ENCODE measurements at places on chromosomes 1 and 21. TPM values are rescaled to one million over a fixed set of nuclear protein-coding genes. Genes with fewer than 3 reads are reported as not detected.

DNA sequence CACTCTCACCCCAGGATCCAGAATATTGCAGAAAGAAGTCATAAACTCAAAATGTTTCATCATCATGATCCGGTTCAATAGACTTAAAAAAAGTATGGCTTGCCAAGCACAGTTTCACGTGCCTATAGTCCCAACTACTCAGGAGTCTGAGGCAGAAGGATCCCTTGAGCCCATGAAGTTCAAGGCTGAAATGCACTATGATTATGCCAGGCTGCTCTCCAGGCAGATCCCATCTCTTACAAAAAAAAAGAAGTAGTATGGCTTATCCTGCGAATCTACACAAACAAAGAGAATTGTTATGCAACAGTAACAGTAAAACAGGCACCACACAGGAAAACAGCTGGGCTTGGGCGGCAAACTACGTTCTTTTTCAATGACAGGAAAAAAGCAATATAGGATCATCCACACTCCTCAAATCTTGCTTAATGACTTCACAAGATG, 76.2 kb downstream of the EIF4G3 start:
- no peak for DNase-seq

DNA sequence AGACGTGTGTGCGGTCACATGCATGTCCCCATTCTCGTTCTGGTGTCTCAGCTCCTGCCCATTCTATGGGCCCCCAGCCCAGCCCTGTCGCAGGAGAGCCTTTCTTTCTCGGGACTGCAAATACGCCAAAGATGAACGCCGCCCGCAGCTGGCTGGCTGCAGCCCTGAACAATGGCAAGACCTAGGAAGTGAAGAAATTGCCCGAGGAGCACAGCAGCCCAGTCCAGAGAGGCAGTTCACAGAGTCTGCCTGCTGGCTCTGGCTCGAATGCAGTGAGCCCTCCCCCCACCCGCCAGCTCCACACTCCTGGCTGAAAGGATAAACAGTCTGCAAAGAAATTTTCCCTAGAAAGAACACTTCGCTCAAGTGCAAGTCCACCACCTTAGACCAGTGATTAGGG, 23.3 kb downstream of the PAX7 start:
- no peak for DNase-seq

The PGLYRP4 gene
- not detected for total RNA-seq

DNA sequence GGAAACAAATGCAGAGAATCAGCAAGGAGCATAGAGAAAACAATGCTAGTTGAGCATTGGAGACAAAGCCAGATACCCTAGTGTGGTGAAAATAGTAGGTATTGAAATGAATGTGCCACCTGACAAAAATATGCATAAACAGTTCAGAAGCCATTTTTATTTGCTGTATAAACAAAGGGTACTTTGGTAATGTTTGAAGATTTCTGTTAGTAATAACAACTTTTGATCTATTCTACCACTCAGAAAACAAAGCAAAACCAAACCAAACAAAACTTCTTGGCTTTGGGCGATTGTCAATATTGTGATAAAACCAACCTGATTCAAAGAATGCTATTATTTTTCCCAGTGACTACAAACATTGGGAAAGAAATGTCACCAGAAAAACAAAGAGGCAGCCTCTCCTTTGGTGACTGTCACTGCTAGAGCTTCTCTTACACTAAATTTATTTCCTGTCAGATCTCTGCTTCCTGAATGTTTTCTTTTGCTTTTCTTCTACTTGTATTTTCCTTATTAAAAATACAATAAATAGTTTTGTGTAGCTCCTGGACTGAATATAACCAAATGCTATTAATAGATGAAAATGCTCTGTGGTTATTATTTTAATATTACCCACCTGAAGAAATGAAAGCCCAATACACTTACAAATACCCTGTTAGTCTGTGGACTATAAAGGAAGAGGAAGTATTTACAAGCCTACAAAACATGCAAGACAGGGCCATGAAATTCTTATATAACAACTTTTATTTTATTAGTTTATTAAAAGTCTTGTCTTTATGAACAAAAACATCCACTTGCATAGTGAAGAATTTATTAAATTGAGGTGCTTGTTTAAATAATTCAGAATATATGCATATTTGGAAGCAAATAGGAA, 5.7 kb downstream of the ATP6V1G3 start:
- no peak for DNase-seq

The IL10 gene
- 3.1 TPM for total RNA-seq

The SH3BGR gene
- total RNA-seq = 43.2 TPM

DNA sequence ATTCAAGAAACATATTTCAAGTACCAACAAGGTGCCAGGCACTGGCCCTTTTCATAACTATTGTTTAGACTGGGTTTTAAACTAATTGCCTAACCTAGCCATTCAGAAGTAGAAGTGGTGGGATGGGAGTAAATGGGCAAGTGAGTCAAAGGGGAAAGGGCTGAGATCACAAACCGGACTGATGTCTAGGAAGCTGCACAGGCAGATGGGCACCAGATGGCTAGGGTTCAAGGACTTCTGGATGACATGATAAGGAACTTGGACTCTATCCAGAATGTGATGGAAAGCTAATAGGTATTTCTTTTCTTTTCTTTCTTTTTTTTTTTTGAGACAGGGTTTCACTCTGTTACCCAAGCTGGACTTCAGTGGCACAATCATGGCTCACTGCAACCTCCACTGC, 46.6 kb downstream of the LYST start:
- no peak for DNase-seq

DNA sequence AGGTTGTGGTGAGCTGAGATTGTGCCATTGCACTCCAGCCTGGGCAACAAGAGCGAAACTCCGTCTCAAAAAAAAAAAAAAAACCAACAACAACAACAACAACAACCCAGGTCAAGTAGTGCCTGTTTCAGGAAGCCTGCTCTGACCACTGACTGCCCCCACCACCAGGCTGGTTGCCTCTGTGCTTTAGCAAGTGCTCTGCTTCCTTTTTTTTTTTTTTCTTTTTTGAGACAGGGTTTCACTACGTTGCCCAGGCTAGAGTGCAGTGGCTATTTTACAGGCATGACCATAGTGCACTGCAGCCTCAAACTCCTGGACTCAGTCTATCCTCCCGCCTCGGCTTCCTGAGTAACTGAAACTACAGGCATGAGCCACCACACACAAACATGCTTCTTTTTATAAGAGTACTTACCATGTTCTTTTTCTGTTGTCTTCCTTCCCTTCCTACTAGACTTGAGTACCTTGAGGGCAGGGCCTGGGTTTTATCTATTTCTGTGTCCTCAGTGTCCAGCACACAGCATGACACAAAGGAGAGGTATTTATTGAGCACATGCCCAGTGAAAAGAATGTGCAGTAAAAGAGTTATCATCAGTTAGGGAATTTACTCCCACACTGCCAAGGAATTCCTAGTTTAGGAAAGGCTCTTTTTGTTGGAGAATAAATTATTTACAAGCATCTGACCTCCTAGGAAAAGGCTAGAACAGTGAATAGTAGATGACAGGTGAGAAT, 9.9 kb upstream of the COA7 start:
- no peak for DNase-seq

GRCh38 chr1:79363430-79363829, 356.9 kb upstream of the ADGRL4 start:
- no peak for DNase-seq

- no peak for DNase-seq
Observed at GRCh38 chr21:28588997-28589396, 403.7 kb downstream of the LTN1 start.

GRCh38 chr1:41418857-41419583, 57.8 kb downstream of the FOXO6 start:
- DNase-seq = peak; percentile 93

The TRAPPC3 gene
- total RNA-seq = 81.6 TPM

- no peak for DNase-seq
Observed at GRCh38 chr1:203147376-203147775, 19.9 kb downstream of the ADORA1 start.

- no peak for DNase-seq
Observed at GRCh38 chr21:45323487-45324311, 36.0 kb upstream of the POFUT2 start.

DNA sequence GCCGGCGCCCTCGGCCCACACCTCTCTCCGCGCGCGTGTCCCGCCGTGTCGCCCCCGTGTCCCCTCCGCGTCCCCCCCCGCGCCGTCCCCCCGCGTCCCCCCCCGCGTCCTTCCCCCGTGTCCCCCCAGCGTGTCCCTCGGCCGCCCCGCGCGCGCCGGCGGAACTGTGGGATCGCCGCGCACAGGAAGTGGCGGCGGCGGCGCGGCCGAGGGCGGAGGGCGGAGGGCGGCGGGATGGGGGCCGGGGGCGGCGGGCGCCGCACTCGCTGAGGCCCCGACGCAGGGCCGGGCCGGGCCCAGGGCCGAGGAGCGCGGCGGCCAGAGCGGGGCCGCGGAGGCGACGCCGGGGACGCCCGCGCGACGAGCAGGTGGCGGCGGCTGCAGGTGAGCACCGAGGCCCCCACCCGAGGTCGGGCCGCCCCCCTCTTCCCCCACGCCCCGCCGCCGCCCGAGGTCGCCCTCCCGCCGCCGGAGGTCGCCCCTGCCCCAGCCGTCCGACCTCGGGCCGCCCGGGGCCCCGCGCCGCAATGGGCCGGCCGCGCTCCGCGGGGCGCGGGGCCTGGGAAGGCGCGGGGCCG, at the start of gene AGPAT3:
TSS of gene AGPAT3 (plus strand) at position 262 of the 578 bp plus-strand sequence. CDS start 94,459 bp downstream, outside the sequence.
- no peak for DNase-seq

GRCh38 chr1:15031251-15031933, 122.2 kb upstream of the TMEM51 start:
- no peak for DNase-seq

- no peak for DNase-seq
Observed at GRCh38 chr1:203093754-203094410, 8.1 kb upstream of the MYOG start.

DNA sequence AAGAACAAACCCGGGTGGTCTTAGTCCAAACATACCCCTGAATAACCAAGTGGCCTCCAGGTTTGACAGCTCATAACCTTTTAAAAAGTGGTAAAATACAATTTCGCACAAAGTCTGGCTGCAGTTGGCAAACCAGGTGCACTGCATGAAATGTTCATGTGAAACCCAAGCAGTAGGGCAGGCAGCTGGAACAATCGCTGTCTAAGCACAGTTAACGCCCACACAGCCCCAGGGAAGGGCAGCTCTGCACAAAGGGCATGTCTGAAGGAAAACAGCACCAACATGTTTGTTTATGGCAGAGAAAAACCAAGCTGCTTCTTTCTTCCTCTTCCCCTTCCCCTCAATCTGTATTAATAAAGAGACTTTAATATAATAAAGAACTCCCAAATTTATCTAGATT, 49.5 kb downstream of the KIAA1614 start:
- no peak for DNase-seq

DNA sequence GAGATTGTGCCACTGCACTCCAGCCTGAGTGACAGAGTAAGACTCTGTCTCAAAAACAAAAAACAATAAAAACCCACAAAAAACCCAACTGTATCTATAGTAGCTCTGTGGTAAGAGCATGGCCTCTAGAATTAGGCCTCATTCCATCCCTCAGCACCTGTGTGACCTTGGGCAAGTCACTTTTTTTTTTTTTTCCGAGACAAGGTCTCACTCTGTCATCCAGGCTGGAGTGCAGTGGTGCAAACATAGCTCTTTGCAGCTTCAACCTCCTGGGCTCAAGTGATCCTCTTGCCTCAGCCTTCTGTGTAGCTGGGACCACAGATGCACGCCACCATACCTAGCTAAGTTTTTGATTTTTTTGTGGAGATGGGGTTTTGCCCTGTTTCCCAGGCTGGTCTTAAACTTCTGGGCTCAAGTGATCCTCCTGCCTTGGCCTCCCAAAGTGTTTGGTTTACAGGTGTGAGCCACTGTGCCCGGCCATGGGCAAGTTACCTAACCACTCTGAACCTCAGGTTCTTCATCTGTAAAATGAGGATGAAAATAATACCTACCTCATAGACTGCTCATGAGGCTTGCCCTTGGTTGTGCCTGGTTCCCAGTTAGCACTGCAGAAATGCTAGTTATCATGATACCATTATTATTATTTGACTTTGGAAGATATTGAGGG, 15.3 kb upstream of the MYOM3 start:
- DNase-seq = no peak

The MNDA gene
- total RNA-seq = 5.9 TPM

The COL8A2 gene
- 3.5 TPM for total RNA-seq

DNA sequence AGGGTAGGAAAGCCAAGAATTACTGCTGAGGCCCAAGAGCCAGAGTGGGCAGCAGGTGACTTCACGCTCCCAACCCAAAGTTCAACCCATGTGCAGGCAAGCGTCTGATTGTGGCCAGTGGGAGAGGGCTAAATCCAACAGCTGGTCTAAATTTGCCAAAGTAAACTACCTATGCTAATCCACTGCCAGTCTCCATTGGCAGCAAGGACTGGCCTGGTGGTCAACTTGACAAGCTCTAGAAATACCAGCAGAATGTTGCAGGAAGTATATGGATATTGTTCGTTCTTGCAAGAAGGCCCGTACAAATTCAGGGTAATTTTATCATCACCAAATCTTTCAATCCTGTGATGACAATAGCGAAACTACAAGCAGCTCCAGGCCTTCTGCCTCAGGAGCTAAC, 1.5 kb downstream of the TMEM63A start:
- no peak for DNase-seq

GRCh38 chr1:15354580-15354965, 55.1 kb upstream of the EFHD2 start:
- no peak for DNase-seq

The VCAM1 gene
- 6.4 TPM for total RNA-seq

The CYP2J2 gene
- 100 TPM for total RNA-seq

- no peak for DNase-seq
Observed at GRCh38 chr1:158007667-158008386, 14.4 kb downstream of the KIRREL1 start.

The PLCH2 gene
- total RNA-seq = 0.12 TPM

DNA sequence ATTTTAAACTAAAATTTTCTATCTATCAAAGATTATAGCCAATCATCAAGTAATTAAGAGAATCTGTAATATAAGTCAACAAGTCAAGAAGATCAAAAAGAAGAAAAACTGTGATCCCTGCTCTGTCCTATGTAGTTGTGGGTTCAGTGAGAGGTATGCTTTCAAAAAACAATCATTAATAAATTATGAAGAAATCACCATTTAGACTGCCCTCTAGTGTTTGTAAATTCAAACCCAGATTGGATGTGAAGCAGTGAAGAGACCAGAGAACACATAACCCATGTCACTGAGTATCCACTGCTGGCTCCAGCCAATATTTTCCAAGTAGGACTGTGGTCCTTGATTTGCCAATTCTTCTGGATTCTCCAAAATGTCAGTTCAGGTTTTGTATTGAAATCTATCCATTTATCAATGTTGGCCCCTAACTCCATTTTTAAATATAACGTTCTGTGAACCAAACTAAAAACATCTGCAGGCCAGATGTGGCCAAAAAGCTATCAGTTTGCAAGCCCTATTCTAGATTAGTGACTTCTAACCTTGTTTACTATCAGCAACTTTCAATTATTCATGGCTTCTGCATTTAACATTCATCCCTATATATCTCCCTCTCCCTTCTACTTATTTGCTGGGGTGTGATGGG, 467.5 kb upstream of the CXADR start:
- DNase-seq = no peak

DNA sequence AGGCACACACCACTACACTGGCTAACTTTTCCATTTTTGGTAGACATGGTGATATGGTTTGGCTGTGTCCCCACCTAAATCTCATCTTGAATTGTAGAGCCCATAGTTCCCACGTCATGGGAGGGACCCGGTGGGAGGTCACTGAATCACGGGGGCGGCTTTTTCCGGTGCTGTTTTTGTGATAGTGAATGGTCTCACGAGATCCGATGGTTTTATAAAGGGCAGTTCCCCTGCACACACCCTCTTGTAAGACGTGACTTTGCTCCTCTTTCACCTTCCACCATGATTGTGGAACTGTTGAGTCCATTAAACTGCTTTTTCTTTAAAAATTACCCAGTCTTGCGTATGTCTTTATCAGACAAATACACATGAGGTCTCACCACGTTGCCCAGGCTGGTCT, 1.3 kb upstream of the FTCD start:
- no peak for DNase-seq

The NCF2 gene
- total RNA-seq = 10.7 TPM

- no peak for DNase-seq
Observed at GRCh38 chr1:8663090-8663802, 154.2 kb downstream of the RERE start.

Measured in right atrium auricular region (tissue), 2 donors.